Right ventricle myocardium superior (tissue), 1 donor: ENCODE measurements at places on chromosomes 4 and X. TPM values are rescaled to one million over a fixed set of nuclear protein-coding genes. Genes with fewer than 3 reads are reported as not detected.

AMER1 gene
- 4.4 TPM for total RNA-seq

DNA sequence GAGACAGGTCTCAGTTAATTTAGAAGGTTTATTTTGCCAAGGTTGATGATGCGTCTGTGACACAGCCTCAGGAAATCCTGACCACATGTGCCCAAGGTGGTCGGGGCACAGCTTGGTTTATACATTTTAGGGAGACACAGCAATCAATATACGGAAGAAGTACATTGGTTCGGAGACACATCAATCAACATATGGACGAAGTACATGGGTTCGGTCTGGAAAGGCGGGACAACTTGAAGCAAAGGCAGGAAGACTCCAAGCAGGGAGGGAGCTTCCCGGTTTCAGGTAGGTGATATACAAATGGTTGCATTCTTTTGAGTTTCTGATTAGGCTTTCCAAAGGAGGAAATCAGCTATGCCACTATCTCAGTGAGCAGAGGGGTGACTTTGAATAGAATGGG, 225.2 kb upstream of the ZFP42 start:
- no peak for DNase-seq

- DNase-seq, result no peak
Observed at GRCh38 chr4:69858690-69859089, 1.3 kb downstream of the SULT1E1 start.

DNA sequence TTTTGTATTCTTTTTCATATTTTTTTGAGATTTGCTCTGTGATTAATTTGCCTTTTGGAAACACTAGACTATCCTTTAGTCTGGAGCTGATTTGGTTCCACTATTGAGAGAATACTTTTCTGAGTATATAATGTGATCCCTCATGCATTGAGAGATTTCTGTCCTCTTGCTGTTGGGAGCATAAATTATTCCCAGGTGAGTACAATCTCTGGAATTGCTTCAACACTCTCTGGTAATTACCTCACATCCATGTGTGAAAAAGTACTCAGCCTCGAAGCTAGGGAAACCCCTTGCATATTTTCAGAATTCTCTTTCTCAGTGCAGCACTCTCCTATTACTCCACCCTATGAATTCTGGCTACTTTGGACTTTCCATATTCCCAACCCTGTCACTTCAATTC, 550.0 kb downstream of the RAPGEF2 start:
- DNase-seq, result no peak

CDKL2 gene
- total RNA-seq, result 0.13 TPM

- no peak for DNase-seq
Observed at GRCh38 chrX:4579480-4579879, 866.0 kb upstream of the PRKX start.

ABRAXAS1 gene
- total RNA-seq, result 5.9 TPM

GRCh38 chr4:119261986-119262385, 49.5 kb downstream of the USP53 start:
- DNase-seq, result no peak

DNA sequence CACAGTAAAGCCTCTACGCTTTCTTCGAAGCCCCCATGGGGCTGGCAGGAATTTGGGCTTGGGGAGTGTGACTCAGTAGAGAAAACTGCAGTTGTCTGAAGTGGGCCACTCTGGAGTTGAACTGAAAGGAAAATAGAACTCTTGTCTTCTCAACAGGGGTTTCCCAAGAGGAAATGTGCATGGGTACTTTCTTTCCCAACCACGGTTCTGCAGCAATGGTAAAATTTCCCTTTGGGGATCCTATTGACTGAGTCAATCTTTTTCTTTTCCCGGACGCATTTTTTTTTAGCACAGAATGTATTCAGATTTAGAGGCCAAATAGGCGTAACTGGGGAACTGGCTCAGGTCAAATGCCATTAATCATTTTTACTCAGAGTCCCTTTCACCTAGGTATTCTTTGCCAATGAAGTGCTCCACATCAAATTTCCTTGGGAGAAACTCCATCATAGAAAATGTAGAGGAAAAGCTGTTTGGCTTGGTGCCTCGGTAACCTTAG, 269.3 kb downstream of the STIM2 start:
- DNase-seq, result no peak

CLRN2 gene
- not detected for total RNA-seq

- DNase-seq, result no peak
Observed at GRCh38 chr4:135177321-135177720, 975.7 kb upstream of the PABPC4L start.

POLN gene
- 2.3 TPM for total RNA-seq

TLR10 gene
- not detected for total RNA-seq

SERTM2 gene
- total RNA-seq, result not detected

- DNase-seq, result no peak
Observed at GRCh38 chrX:56000174-56000573, 232.0 kb upstream of the KLF8 start.

DNA sequence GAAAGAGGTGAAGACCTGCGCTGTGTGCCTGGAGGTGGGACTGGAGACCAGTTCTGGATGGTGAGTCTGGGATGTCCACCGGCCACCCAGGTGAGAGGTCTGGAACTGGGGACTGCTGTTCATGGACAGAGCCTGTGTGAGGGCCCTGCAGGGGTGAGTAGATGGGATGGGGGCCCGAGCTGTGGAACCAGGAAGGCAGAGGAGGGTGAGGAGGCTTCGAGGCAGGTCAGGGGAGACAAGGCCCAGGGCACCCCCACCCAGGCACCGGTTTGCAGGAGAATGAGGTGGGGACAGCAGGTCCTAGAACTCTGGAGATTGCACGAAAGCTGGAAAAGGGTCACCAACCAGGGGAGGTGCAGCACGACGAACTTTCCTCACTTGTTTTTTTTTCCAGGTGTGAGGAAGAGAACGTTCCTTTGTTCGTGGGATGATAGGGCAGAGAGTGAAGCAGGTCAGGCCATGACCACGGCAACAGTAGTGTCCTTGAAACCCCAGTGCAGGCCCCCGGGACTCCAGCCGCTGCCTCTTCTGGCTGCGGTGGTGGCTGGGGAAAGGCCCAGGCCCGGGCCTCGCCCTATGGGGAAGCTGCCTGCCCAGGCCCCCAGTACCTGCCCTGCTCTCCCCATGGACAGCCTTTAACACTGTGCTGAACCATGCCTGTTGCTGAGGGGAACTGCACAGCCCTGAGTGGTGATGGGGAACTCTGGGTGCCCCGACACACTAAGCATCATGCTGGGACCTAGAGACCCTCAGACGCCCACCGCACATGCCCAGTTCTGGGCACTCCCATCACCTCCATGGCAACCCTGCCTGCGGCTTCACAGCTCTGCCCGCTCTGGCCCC, 22.9 kb downstream of the TNIP2 start:
- DNase-seq, result no peak

COL4A6 gene
- total RNA-seq, result 7.4 TPM

DNA sequence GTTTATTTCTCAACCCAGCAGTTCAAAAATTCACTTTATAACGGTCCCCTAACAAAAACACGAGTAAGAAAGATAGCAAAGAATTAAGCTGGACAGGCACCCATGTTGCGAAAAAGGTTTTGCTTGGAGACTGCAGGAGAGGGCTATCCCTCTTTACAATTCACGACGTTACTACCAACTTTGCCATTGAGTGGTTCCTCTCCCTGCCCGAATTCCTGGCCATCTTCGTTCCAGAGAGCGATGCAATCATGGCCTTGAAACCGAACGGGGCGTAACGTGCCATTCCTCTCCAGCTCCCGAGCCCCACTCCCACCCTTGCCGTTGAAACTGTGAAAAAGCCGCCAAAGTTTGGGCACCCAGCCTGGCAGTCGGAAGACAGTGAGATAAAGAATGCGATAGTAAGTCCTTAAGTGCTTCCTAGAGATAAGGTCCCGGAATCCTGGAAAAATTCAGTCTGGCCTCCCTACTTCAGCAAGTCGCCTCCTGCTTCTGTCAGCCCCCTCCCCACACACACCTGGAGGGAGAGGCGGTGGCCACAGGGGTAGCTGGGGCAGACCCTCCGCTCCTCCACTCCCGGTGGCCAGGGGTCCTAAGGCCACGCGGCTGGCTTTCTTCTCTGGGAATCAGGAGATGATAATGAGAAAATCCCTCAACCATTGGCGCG, 65.2 kb downstream of the FBXO8 start:
- DNase-seq, result no peak
